ENCODE measurements at places on chromosomes 11 and 22. TPM values are rescaled to one million over a fixed set of nuclear protein-coding genes. Genes with fewer than 3 reads are reported as not detected.

DNA sequence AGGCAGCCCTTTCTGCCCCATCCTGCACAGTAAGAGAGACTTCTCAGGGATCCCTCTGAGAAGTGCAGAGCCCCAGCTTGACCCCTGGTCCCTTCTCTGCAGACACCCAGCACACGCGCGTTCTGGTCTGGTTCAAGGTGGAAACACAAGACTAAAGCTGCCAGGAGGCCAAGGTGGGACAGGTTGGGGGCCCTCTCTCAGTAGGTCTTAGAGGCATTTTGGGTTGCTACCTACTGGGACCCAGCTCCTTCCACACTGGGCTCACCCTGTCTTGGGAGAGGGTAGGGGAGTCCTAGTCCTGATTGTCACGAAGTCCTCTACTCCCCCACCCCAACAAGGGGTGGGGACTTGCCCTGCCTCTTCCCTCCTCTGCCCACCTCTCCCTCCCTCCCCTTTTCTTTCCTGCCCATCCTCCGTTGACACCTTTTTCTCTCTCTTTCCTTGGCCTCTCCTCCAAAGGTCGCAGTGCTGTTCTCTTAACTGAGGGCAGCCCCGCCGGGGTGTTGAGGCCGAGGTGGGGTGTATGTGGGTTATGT lies 763 bp upstream of the SOX10 start:
- no peak for DNase-seq

Gene FZD4
- total RNA-seq: 22.9 TPM

DNA sequence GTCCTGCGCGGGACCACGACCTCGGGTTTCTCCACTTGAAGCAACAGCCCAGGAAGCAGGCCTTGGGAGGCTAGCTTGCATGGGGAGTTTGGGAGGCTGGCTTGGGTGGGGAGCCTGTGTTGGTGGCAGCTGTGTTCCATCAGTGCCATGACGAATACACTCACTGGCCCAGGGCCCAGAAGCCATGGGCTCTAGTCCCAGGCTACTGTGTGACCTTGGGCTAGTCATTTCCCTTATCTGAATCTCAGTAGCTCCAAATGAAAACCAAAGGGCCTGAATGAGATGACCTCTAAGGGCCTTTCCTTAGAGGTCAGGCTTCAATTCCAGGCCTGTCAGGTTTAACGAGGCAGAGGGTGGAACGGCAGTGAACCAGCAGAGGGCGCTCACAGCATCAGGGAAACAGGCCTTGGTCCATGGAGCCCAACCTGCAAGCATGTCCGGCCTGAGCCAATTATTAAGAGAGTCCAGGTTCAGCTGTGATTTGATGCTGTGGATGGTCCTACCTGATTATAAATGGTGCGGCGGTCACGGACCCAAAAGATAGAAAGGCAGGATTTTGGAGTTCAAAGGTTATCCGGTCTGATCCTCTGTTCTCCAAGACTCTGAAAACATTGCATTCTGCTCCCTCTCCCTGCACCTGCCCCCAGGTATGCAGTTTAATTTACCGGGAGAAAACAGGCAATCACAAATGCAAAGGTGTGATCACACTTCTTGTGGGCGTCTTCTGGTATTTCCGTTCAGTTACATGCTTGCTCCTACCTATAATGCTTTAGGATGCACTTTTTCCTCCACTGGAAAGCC lies 15.9 kb downstream of the PTPN5 start:
- peak; percentile 52 for DNase-seq

- no peak for DNase-seq
These were observed 14.3 kb upstream of the BCL9L start for GRCh38 chr11:118939953-118940598.

Gene RTN4RL2
- 0.45 TPM for total RNA-seq

DNA sequence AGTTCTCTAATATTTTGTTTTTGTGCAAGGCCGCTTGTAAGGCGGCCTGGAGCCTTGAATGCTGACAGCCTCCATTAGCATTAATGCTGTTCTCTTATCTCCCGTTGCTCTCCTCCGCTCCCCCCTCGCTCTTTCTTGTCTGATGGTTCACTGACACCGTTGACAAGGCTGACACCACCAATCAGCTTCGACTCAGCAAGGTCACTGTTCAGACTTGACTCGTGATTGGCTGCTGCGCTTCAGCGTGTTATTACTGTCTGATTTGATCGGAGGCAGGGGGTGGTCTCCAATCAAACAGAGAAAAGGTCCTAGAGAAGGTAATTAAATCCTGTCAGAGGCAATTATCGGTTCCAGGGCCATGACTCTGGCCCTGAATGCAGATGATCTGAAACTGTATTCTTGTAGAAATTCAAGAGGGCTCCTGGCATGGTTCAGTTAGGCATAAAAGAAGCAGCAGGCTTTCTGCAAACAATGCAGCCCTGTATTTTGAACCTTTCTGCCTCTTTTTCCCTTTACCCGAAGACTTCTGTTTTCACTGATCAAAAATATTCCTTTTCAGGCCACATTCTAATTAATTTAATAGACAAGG lies 49.3 kb upstream of the MPPED2 start:
- no peak for DNase-seq

Measured in NCI-H460 (cell line).